Colonic mucosa (tissue), 4 donors: ENCODE measurements at places on chromosomes 6 and 20. TPM values are rescaled to one million over a fixed set of nuclear protein-coding genes. Genes with fewer than 3 reads are reported as not detected.

- H3K27me3 ChIP-seq, result no peaks in the 10 kb centered on the region
- no peaks in the 10 kb centered on the region for H3K4me1 ChIP-seq
- no peaks in the 10 kb centered on the region for H3K36me3 ChIP-seq
Observed at GRCh38 chr6:137950581-137950980, 83.5 kb downstream of the TNFAIP3 start.

DNA sequence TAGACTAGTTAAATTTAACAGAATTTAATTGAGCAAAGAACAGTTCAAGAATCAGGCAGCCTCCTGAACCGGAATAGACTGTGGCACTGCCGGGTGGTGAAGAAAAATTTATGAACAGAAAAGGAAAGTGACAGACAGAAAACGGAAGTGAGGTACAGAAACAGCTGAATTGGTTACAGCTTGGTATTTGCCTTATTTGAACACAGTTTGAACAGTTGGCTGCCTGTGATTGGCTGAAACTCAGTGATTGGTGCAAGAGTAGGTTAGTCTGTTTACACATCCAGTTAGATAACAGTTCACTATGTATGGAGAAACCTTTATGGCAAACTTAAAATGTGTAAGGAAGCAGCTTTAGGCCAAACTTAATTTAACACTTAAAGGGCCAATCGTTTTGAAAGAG lies 116.0 kb upstream of the CITED2 start:
- no peaks in the 10 kb centered on the region for H3K27me3 ChIP-seq
- DNase-seq, result peak; percentile 44

GRCh38 chr20:40993794-40994540 lies 34.7 kb upstream of the TOP1 start:
- no peak overlapping the region for H3K4me3 ChIP-seq
- no peaks in the 10 kb centered on the region for H3K4me1 ChIP-seq
- DNase-seq, result no peak
- H3K27me3 ChIP-seq, result no peaks in the 10 kb centered on the region

GRCh38 chr6:133894369-133894768 lies 5.5 kb downstream of the TCF21 start:
- H3K27me3 ChIP-seq, result peaks cover 79% of the 10 kb centered on the region
- no peaks in the 10 kb centered on the region for H3K36me3 ChIP-seq
- no peaks in the 10 kb centered on the region for H3K4me1 ChIP-seq
- no peak overlapping the region for H3K4me3 ChIP-seq

DNA sequence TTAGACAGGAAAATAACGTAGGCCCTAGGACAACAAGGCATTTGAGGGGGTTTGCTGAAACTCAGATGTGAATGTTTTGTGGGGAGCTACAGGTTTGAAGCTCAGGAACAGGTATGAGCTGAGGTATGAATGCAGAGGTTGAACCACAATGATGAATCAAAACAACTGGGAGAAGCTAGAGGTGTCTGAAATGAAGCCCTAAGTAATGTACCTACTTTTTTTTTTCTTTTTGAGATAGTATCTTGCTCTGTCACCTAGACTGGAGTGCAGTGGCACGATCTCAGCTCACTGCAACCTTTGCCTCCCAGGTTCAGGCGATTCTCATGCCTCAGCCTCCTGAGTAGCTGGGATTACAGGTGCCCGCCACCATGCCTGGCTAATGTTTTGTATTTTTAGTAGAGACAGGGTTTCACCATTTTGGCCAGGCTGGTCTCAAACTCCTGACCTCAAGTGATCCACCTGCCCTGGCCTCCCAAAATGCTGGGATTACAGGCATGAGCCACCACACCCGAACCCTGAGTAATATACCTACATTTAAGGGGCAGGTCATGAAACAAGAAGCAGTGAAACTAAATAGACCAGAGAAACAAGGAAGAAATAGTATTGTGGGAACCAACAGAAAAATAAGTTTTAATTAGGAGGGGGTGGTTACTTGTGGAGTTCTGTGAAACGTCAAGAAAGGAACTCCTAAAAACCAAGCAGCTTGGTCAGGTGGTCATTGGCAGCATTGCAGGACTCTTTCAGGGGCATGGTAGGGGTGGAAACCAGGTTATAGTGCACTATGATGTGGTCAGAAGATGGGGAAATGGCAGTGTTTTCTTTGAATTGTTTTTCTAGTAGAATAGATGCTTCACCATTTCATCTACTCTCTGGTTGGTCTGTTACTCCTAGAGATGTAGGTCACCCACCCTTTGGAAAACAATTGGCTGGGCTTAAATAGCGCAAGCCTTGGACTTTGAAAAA lies 138.1 kb downstream of the CD164 start:
- no peaks in the 10 kb centered on the region for H3K27me3 ChIP-seq
- no peaks in the 10 kb centered on the region for H3K36me3 ChIP-seq
- H3K4me1 ChIP-seq, result no peaks in the 10 kb centered on the region
- no peak overlapping the region for H3K27ac ChIP-seq
- no peak overlapping the region for H3K4me3 ChIP-seq
- no peak for DNase-seq

SEL1L2 gene
- not detected for total RNA-seq
